ENCODE measurements at places on chromosomes 7 and 10.
A peak's percentile ranks its signal among the peaks of the same experiment; 100 is the strongest.

GRCh38 chr10:3192856-3193635, 20.5 kb upstream of the PITRM1 start:
- peak; percentile 57 for DNase-seq

DNA sequence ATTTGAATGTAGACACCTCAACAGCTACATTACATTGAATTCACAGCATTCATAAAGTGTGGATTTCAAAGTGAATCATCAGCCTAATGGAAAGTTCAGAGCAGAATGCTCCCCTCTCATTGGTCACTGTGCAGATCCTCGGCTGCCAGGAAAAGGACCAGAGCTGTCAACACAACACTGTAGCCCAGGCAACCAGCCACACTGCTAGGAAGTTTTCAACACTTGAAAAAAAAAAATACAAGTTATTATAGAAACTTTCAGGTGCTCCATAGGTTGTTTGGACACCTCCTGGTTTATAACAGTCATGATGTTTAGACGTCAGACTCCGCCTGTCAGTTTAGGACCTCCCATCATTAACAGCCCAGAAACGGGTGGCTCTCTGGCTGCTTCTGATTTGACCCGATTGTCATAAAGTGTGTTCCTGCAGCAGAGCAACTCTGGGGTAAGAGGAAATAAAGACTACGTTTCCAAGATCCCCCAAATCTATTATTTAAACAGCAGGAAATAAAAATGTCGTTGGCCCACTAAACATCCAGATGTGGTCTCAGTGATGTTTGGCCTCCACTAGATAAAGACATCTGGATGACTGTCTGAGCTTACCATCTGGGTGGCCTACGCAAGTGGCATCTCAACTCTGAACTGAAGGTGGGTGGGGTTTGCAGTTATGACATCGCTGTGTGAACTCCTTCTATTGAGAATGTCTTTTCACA, 117.4 kb downstream of the CABCOCO1 start:
- DNase-seq = peak; percentile 35

DNA sequence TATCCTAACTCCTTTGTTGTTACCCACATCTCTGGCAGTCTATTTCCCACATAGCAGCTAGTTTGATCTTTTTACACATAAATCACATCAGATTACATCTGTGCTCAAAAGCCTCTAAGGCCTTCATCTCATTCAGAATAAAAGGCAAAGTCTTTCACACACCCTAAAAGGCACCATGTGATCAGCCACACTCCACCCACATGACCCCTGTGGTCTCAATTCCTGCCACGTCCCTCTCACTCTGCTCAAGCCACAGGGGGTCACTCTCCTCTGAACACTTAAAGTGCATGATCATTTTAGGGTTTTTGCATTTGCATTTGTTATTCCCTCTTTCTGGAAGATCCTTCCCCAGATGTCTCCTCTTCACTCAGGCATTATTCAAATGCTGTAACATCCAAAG, 30.8 kb downstream of the ELAPOR2 start:
- DNase-seq = no peak

DNA sequence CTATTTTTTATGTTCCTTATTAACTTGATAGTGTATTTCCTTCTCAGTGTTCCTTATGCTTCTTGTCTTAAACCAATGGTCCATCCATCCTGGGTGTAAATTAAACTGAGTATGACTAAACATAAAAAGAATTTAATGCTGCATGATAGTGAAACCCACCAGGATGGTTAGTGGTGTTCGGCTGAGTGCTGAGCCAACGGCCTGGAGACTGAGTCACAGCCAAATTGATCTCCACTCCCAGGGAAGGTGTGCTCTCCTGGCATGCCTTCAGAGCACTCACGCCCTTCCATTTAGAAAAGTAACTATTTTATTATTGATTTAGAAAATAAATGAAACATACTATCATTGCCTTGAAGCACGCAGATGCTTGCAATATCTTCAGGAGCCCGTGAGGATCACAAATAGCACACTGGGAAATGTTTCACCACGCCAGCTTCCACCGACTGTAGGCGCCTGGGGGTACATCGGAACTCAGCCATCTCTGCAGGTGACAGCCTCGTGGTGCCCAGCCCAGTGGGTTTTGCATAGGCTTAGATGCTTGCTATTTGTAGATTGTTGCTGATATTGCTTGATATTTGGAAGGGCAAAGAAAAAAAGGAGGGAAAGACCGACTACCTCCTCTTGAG, 40.0 kb upstream of the LOXL4 start:
- DNase-seq = no peak
